Chondrocyte (in vitro differentiated cells): ENCODE measurements at places on chromosomes 6 and 20.

- peak within 1 kb of the TSS; percentile 67 for H3K4me3 ChIP-seq
- H3K27ac ChIP-seq: peak within 1 kb of the TSS; percentile 95
- no peak for DNase-seq
- peaks cover 47% of the 10 kb centered on the region for H3K4me1 ChIP-seq
- no peaks in the 10 kb centered on the region for H3K27me3 ChIP-seq
- H3K36me3 ChIP-seq: no peaks in the 10 kb centered on the region
Measured at GRCh38 chr6:33746651-33747100, at the start of gene IP6K3. Gene IP6K3 (minus strand): TSS chr6:33746905. CDS start chr6:33735476, 11,429 bp downstream.

DNA sequence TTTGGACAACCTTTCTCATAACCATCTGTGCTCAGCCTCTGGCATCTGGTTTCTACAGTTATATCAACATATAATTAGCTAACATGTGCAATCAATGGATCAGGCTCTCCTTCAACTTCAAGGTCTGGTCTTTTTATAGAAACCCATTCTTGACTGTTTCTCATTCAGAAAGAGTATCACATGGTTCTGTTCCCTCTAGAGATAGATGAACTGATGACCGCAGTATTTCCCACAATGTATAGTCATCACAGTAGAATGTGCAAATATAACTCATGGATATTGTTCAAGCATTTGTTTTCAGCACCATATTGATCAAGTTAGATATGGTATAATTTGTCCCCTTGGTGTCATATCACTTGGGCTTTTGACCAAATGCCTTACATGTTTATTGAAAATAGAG, 656.2 kb downstream of the FRK start:
- no peak for DNase-seq
- H3K36me3 ChIP-seq: peaks cover 1% of the 10 kb centered on the region
- no peaks in the 10 kb centered on the region for H3K27me3 ChIP-seq
- H3K4me3 ChIP-seq: no peak overlapping the region
- H3K27ac ChIP-seq: no peak overlapping the region

- H3K27ac ChIP-seq: no peak overlapping the region
- H3K4me1 ChIP-seq: no peaks in the 10 kb centered on the region
- DNase-seq: no peak
- H3K27me3 ChIP-seq: peaks cover 14% of the 10 kb centered on the region
- H3K36me3 ChIP-seq: no peaks in the 10 kb centered on the region
Measured at GRCh38 chr6:97030431-97030830, 105.9 kb downstream of the KLHL32 start.

GRCh38 chr20:38134427-38135270, 30.4 kb downstream of the TGM2 start:
- no peaks in the 10 kb centered on the region for H3K27me3 ChIP-seq
- H3K4me3 ChIP-seq: no peak overlapping the region
- peaks cover 31% of the 10 kb centered on the region for H3K4me1 ChIP-seq
- no peaks in the 10 kb centered on the region for H3K36me3 ChIP-seq
- peak; percentile 44 for DNase-seq

GRCh38 chr6:118704915-118705314, 53.5 kb upstream of the CEP85L start:
- no peak overlapping the region for H3K4me3 ChIP-seq
- no peaks in the 10 kb centered on the region for H3K27me3 ChIP-seq
- peaks cover 55% of the 10 kb centered on the region for H3K4me1 ChIP-seq
- H3K27ac ChIP-seq: peak overlapping the region; percentile 93
- H3K36me3 ChIP-seq: no peaks in the 10 kb centered on the region

GRCh38 chr20:5313916-5314315, 2.8 kb downstream of the PROKR2 start:
- no peaks in the 10 kb centered on the region for H3K4me1 ChIP-seq
- no peak overlapping the region for H3K27ac ChIP-seq
- H3K36me3 ChIP-seq: no peaks in the 10 kb centered on the region
- peaks cover 52% of the 10 kb centered on the region for H3K27me3 ChIP-seq

GRCh38 chr20:23455639-23456038, 3.0 kb upstream of the CST11 start:
- no peaks in the 10 kb centered on the region for H3K36me3 ChIP-seq
- no peak overlapping the region for H3K27ac ChIP-seq
- peaks cover 5% of the 10 kb centered on the region for H3K27me3 ChIP-seq
- H3K4me1 ChIP-seq: no peaks in the 10 kb centered on the region
- H3K4me3 ChIP-seq: no peak overlapping the region

DNA sequence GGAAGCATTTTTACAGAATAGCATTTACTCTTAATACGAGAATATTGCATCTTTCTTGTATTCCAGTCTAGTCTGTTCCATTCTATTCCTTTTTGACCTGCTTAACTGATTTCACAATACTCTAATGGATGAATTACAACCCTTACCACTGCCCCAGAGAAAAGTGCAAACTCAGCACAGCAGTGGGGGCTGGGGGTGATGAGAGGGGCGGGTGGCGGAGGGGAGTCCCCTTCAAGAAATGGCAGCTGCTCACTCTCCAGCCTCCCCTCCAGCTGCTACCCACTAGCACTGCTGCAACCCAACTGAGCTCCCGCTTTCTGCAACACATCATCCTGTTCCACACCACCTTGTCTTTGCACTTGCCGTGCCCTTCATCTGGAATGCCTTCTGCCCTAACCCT, 30.1 kb downstream of the PIM1 start:
- peaks cover 5% of the 10 kb centered on the region for H3K27me3 ChIP-seq
- H3K4me3 ChIP-seq: no peak overlapping the region
- DNase-seq: no peak
- no peaks in the 10 kb centered on the region for H3K4me1 ChIP-seq
- H3K27ac ChIP-seq: no peak overlapping the region

DNA sequence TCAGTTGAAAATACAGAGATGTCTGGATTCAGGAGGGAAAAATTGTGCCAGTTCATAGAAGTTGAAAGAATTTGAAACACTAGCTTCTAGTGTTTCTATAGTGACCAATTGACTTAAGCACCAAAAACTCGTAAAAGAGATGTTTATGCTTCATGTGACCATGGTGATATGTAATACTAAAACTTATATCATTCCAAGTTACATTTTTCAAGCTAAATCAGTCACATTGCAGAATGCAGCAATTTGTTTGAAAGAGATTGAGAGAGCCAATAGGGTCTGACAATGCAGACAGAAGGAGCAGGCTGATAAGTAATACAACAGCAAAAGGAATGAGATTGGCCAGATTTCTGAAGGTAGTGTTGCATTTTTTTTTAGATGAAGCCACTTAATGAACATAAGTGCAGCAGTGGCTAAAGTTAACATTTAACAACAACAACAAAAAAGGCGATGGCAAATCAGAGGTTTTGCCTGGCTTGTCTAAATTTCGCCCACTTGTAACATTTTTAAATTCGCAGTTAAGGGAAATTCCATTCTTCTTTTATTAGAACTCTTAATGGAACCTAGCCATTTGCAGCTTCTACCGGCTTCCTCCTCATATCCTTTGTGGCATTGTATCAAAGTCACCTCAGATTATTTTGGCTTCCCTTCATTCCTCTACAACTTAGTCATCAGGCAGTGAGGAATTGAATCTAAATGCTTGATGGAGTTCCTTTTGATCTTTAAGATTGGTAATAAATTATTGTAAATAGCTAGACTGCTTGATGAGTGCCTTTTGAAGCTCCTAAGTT, 484.0 kb upstream of the SOX4 start:
- peaks cover 16% of the 10 kb centered on the region for H3K4me1 ChIP-seq
- no peak for DNase-seq
- H3K36me3 ChIP-seq: no peaks in the 10 kb centered on the region
- no peaks in the 10 kb centered on the region for H3K27me3 ChIP-seq
- no peak overlapping the region for H3K27ac ChIP-seq

- H3K4me3 ChIP-seq: no peak overlapping the region
- H3K4me1 ChIP-seq: no peaks in the 10 kb centered on the region
- H3K27me3 ChIP-seq: peaks cover 8% of the 10 kb centered on the region
- DNase-seq: no peak
Measured at GRCh38 chr6:48928937-48929336, 534.1 kb downstream of the MMUT start.

GRCh38 chr20:17541996-17542395, 10.8 kb upstream of the BFSP1 start:
- no peak for DNase-seq
- no peak overlapping the region for H3K4me3 ChIP-seq
- no peaks in the 10 kb centered on the region for H3K36me3 ChIP-seq
- H3K4me1 ChIP-seq: peaks cover 80% of the 10 kb centered on the region
- H3K27me3 ChIP-seq: no peaks in the 10 kb centered on the region

- peaks cover 46% of the 10 kb centered on the region for H3K4me1 ChIP-seq
- peak; percentile 88 for DNase-seq
- no peaks in the 10 kb centered on the region for H3K36me3 ChIP-seq
- H3K27me3 ChIP-seq: peaks cover 55% of the 10 kb centered on the region
- peak overlapping the region; percentile 64 for H3K4me3 ChIP-seq
Measured at GRCh38 chr6:170291271-170292110, 613 bp upstream of the DLL1 start.

DNA sequence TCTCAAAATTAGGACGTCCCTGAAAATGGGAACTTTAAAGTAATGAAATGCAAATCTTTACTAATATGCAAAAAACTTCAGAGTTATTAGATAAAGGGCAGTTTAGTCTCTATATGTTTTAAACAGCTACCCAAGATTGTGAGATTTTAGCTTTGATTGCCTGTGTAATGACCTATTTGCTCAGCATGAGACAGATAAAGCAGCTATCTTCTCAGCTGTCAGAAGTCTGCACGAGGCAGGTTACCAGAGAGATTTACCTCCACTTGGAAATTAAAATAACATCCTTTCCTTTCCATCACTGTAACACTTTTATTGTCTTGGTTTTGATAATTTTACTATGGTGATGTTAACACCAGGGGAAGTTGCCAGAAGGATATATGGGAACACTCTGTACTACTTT, 436.6 kb upstream of the OPRM1 start:
- H3K4me1 ChIP-seq: no peaks in the 10 kb centered on the region
- H3K27me3 ChIP-seq: peaks cover 5% of the 10 kb centered on the region

- peaks cover 11% of the 10 kb centered on the region for H3K36me3 ChIP-seq
- H3K27ac ChIP-seq: peak overlapping the region; percentile 43
- peaks cover 43% of the 10 kb centered on the region for H3K4me1 ChIP-seq
- no peak overlapping the region for H3K4me3 ChIP-seq
- H3K27me3 ChIP-seq: no peaks in the 10 kb centered on the region
- DNase-seq: no peak
Measured at GRCh38 chr6:22239261-22239921, 57.4 kb downstream of the PRL start.

DNA sequence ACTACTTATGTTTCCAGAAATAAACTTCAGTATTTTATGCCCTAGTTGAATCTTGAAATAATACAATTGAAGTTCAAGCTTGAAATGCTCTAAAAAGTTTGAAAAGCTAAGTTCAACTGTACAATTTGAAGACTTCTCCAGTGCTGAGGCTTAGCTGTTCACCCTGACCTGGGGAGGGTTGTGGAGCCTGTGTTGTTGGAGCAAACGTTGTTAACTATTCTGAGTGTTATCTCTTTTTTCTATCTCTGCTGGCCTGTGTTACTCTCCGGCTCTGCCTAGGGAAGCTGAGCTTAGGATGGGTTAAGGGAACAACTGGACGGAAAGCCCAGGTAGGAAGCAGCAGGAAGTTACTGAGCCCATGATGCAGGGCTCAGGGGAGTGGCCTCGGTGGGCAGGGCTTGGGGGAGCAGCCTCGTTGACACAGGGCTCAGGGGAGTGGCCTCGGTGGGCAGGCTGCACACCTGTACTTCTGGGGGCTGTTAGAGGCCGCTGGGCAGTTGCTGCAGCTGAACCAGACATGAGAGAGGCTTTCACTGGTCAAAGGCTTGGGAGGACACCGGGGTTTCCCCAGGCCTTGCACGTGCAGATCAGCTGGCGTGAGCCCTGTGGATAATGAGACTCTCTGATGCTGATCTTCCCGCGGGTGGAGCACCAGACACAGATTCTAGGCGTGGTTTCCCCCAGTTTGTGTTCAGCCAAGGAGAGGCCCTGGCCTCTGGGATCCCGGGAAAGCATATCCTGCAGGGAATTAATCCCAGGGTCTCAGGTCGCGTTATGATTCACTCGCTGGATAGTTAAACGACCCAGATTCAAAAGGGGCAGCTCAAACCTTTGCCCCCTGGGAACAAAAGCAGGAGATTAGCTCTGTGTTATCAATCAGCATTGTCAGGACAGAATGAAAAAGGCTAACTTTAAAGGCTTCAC, 58.9 kb downstream of the ERMARD start:
- H3K4me3 ChIP-seq: no peak overlapping the region
- H3K4me1 ChIP-seq: no peaks in the 10 kb centered on the region
- H3K36me3 ChIP-seq: peaks cover 2% of the 10 kb centered on the region
- no peak overlapping the region for H3K27ac ChIP-seq
- DNase-seq: no peak
- H3K27me3 ChIP-seq: peaks cover 23% of the 10 kb centered on the region

DNA sequence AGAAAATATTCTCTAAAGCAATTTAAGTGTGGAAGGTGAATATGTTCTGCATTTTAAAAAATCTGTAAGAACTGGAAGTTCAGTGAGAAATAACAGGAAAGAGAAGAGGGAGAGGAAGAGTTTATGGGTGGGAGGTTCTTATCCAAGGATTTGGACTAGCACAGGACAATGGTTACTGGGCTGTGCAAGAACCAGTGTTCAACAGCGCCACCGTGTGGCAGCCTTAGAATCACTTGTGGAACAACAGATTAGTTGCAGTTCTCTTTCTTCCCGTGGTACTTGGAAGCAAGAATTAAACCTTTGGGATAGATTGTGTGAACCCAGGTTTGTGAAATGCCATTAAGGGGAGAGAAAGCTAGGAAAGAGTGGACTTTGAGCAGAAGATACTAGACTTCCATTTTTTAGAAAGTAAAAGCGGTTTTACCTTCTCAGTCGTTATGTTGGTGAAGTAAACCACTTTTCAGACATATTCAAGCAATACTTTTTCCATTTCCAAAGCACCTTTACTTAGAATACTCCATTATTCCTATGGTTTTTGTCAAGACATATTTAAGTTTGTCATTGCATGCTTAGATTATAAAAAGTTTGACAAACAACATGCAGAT, 436.7 kb downstream of the RNF144B start:
- H3K36me3 ChIP-seq: peaks cover 5% of the 10 kb centered on the region
- H3K4me3 ChIP-seq: no peak overlapping the region
- no peaks in the 10 kb centered on the region for H3K4me1 ChIP-seq

DNA sequence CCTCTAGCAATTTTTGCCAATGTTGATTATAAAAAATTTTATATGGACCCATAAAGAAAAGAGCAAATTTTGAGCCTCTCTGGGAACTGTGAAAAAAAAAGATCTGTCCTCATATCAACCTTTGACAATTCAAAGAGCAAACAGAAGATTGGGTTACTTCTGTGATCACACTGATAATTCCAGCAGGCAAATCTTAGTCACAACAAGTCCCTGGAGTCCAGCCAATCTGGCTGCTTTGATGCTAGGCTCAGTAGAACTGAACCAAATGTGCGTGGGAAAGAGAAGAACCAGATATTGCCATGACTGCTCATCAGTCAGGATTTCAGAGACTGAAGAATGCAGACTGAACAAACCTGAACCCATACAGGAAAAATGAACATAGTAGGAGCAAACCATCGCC, 438.4 kb upstream of the FLRT3 start:
- no peak for DNase-seq
- H3K4me1 ChIP-seq: peaks cover 10% of the 10 kb centered on the region
- no peaks in the 10 kb centered on the region for H3K36me3 ChIP-seq
- no peak overlapping the region for H3K4me3 ChIP-seq

- no peaks in the 10 kb centered on the region for H3K4me1 ChIP-seq
- no peak overlapping the region for H3K4me3 ChIP-seq
- peaks cover 6% of the 10 kb centered on the region for H3K36me3 ChIP-seq
- H3K27ac ChIP-seq: no peak overlapping the region
- no peak for DNase-seq
Measured at GRCh38 chr20:48392407-48393310, 435.1 kb downstream of the PREX1 start.
